ENCODE measurements at places on chromosomes 12 and 14.

DNA sequence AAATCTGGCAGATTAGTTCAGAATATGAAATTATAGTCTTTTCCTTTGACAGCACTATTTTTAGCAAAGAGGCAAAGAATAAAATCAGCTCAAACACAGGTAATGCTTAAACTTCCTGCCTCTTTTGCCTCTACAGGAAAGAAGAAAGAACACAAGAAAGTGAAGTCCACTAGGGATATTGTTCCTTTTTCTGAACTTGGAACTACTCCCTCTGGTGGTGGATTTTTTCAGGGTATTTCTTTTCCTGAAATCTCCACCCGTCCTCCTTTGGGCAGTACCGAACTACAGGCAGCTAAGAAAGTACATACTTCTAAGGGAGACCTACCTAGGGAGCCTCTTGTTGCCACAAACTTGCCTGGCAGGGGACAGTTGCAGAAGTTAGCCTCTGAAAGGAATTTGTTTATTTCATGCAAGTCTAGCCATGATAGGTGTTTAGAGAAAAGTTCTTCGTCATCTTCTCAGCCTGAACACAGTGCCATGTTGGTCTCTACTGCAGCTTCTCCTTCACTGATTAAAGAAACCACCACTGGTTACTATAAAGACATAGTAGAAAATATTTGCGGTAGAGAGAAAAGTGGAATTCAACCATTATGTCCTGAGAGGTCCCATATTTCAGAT is 17.4 kb downstream of the TMPO start:
- no peak for DNase-seq

GRCh38 chr12:76464631-76465166 is 94.9 kb downstream of the OSBPL8 start:
- no peak for DNase-seq

DNA sequence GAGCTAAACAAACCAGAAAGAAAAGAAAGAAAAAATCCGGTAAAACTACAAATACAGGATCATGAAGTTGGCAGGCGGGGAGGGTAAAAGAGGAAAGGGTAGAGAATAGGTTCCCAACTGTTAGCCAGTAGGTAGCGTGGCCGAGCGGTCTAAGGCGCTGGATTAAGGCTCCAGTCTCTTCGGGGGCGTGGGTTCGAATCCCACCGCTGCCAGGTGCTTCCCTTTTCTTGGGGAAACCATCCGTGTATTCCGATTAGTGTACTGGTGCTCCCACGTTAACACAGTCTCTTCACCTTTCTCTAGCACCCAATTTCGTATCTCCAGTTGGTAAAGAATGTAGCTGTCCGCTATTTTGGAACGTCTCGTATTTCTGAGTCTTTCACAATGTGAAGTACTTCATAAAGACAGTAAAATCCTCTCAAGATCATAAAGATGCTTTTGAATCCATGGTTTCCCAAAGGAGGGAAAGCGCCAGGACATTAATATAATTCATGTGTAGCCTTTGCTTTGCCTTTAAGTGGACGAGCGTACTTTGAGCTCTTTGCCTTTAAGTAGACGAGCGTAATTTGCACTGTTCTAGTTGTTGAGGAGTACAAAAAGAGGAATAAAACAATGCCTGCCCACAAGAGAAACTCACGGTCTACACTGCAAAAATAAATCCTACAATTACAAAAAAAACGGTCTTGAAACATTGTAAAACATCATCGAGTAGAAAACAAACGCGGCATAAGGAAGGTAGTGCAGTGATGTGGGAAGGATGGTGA is 19.0 kb upstream of the RNASE12 start:
- no peak for DNase-seq

GRCh38 chr14:90109858-90110257 is 48.1 kb downstream of the KCNK13 start:
- DNase-seq: no peak

DNA sequence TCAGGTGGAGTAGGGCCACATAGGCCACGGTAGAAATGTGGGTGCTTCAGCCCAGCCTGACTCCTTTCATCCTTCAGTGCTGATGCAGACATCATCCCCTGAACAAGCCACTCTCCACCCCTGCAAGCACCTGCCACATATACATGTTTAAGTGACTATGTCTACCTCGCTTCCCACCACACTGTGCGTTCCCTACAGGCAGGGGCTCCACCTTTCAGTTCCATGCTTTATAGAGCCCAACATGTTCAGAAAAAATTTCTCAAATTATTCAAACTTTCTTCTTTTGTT is 11.6 kb downstream of the SLC7A7 start:
- DNase-seq: no peak

- no peak for DNase-seq
Observed at GRCh38 chr12:101591781-101592180, 3.0 kb upstream of the MYBPC1 start.

- DNase-seq: no peak
Observed at GRCh38 chr14:104096751-104097700, 11.5 kb downstream of the ASPG start.

DNA sequence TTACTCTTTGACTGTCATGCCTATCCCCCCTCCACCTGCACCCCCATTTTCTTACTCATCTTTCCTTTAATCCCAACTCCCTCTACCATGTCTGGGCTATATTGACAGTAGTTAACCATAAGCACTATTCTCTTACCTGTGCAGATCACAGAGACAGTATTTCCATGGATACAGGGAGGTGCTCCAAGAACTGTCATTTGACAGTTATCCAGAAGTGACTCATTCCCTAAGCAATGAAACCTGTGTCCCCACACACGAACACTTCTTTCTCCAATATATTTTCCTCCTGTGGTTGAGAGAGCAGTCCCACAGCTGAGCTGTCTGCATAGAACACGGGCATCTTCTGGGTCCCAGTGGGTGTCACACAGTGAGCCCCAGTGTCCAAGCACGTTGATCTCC is 68.8 kb downstream of the CD163L1 start:
- no peak for DNase-seq

- no peak for DNase-seq
Observed at GRCh38 chr12:6425590-6426531, 18.9 kb upstream of the CD27 start.

DNA sequence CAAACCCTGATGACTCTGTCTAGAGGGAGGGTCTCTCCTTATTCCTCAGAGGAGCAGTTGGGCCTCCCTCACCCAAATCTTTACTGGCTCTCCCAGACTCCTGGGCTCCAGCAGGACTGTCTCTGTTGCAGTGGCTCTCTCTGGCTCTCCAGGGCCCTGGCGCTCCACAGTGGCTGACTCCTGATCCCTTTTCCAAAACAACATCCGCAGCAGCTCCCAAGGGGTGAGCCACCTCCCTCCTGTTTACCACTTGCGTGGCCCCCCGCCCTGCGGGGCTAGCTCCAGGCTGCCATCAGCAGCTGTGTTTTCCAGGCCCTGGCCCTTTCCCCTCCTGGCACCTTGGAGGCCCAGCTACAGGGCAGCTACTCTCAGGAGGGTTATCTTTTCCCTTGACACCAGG is 123.5 kb downstream of the CALM1 start:
- no peak for DNase-seq

GRCh38 chr12:11859705-11860425 is 210.4 kb downstream of the ETV6 start:
- DNase-seq: no peak

- no peak for DNase-seq
Observed at GRCh38 chr12:56591126-56591525, 39.0 kb downstream of the BAZ2A start.

- DNase-seq: no peak
Observed at GRCh38 chr12:20262119-20262518, 106.2 kb upstream of the PDE3A start.

- DNase-seq: no peak
Observed at GRCh38 chr12:124548854-124549378, 18.5 kb downstream of the NCOR2 start.

DNA sequence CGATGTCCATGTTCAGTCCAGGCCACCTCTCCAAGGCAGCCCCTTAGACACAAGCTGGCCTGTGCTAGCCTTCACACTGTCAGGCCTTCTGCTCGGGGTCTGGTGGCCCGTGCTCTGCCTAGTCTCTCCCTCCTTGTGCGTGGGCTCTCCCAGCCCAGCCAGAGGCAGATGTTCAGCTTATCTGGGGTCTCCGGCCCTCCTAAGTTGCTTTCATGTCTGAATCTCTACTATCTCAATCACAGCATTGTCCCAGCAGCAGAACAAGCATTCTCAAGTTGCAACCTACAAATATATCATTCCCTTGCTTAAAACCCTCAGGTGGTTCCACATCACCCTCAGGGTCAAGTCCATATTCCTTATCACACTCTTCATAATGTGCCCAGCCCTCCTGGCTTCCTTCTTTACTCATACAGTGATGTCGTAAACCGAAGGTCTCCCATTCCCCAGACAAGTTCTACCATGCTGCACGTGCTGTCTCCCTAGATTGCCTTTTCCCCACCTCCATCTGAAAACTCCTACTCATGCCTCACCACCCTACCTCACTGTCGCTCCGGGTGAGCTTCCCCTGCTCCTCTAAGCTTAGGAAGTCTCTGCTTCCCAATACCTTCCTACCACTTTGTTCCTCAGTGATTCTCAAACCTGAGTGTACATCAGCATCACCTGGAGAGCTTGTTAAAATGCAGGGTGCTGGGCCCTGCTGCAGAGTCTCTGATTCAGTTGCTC is 1.5 kb downstream of the KRT73 start:
- DNase-seq: no peak

DNA sequence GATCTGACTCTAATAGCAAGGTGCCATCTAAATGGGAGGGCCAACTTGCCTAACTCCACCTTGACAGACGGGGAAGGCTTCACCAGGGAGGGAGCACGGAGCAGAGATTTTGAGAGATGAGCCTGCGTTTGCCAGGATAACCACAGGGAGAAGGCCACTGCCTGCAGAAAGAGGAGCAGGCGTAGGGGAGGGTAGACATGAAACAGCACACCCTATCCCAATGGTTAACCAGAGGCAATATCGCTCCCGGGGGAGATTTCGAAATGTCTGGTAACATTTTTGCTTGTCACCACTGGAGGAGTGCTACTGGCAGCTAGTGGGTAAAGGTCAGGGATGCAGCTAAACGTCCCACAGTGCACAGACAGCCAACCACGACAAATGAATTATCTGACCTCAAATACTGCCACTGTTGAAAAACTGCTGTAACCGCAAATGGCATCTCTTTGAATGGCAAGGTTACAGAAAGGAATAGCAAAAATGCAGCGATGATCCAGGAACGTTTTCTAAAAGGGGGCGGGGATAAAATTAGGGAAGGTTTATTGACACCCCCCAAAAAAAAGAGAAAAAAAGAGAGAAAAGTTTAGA is 126.0 kb upstream of the ATF7IP start:
- DNase-seq: no peak
